A549 treated with Mapracorat at 1 μM for 4 hours (cell line): ENCODE measurements at places on chromosomes 1 and 21. TPM values are rescaled to one million over a fixed set of nuclear protein-coding genes. Genes with fewer than 3 reads are reported as not detected.

The SLC30A2 gene
- 0.11 to 0.96 TPM (median 0.31 TPM) in 5 replicates for total RNA-seq

The NUP210L gene
- not detected in 5 replicates for total RNA-seq

The BEST4 gene
- 0.29 to 0.51 TPM (median 0.42 TPM) in 5 replicates for total RNA-seq

The RIPK4 gene
- 14.7 to 21.0 TPM (median 17.9 TPM) in 5 replicates for total RNA-seq

The CELA2A gene
- total RNA-seq = not detected in 5 replicates

The CDA gene
- 29.1 to 42.2 TPM (median 35.4 TPM) in 5 replicates for total RNA-seq

The SPRR2G gene
- total RNA-seq = not detected in 5 replicates

The RHEX gene
- total RNA-seq = not detected in 5 replicates

The ASTN1 gene
- not detected in 5 replicates for total RNA-seq

The TSSK3 gene
- total RNA-seq = 0.86 TPM in 1 of 5 replicates, not detected in the others

The MROH7 gene
- total RNA-seq = not detected in 5 replicates

The OR10Z1 gene
- not detected in 5 replicates for total RNA-seq

The RBP7 gene
- 4.7 to 7.7 TPM (median 6.5 TPM) in 5 replicates for total RNA-seq

The UBL4B gene
- not detected in 5 replicates for total RNA-seq

The ZNF691 gene
- 6.0 to 7.9 TPM (median 6.5 TPM) in 5 replicates for total RNA-seq

The CYP4X1 gene
- 0.07 TPM in 1 of 5 replicates, not detected in the others for total RNA-seq

The ETS2 gene
- 86.7 to 116 TPM (median 97.1 TPM) in 5 replicates for total RNA-seq

The KCNA2 gene
- 0.02 to 0.10 TPM in 2 of 5 replicates, not detected in the others for total RNA-seq

The WLS gene
- total RNA-seq = 15.3 to 18.8 TPM (median 16.7 TPM) in 5 replicates

The TMEM61 gene
- 0.49 to 0.86 TPM (median 0.63 TPM) in 5 replicates for total RNA-seq

The SLC25A24 gene
- 21.2 to 29.7 TPM (median 28.6 TPM) in 5 replicates for total RNA-seq

The DNAI4 gene
- 0.51 to 2.7 TPM (median 0.70 TPM) in 5 replicates for total RNA-seq

The SH2D1B gene
- 0.13 to 0.27 TPM (median 0.15 TPM) in 4 of 5 replicates, not detected in the other for total RNA-seq

The CATSPERE gene
- 0.06 to 0.08 TPM (median 0.07 TPM) in 3 of 5 replicates, not detected in the others for total RNA-seq

The FMO1 gene
- not detected in 5 replicates for total RNA-seq

The FMO2 gene
- not detected in 5 replicates for total RNA-seq

The OR2L5 gene
- total RNA-seq = not detected in 5 replicates

The SPRR3 gene
- total RNA-seq = not detected in 5 replicates

The FCER1A gene
- total RNA-seq = not detected in 5 replicates

The CELSR2 gene
- 3.3 to 5.5 TPM (median 5.1 TPM) in 5 replicates for total RNA-seq

The TCHHL1 gene
- total RNA-seq = not detected in 5 replicates

The MRPL37 gene
- 84.1 to 97.0 TPM (median 96.1 TPM) in 5 replicates for total RNA-seq

The S100A2 gene
- total RNA-seq = 20.2 to 30.6 TPM (median 26.9 TPM) in 5 replicates

The CCDC27 gene
- not detected in 5 replicates for total RNA-seq

The DMRTA2 gene
- total RNA-seq = 0.10 to 0.26 TPM (median 0.22 TPM) in 5 replicates
